Left renal cortex interstitium (tissue), 4 donors: ENCODE measurements at places on chromosomes 2 and 18. TPM values are rescaled to one million over a fixed set of nuclear protein-coding genes. Genes with fewer than 3 reads are reported as not detected.

DNA sequence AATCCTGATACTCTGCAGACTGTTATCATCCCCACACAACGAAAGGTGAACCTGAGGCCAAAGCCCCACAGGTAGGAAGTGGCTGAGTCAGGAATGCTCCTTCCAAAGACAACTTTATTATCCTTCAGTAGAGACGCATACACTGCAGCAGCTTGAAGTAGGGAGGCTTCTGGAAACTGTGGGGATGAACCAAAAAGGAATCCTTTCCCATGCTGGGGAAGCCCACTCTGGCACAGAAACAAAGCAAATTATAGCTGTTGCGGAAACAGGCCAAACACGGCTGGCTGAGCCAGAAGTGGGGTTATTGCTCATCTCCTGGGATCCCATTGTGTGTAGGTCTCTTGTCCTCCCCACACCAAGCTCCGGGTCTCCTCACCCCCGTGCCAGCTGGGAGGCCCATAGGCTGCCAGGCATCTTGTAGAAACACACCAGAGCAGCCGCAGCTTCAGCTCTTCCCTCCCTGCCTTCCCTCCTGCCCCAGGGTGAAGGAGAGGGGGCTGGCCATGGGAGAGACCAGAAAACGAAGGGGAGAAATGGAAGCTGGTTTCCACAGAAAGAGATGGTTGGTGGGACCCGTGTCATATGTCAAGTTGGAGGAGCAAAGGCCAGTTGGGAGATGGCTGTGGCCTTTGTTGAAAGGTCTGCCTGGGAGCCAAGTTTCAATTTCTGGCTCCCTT, 176.9 kb upstream of the NABP1 start:
- no peak for DNase-seq

BOLL gene
- polyA plus RNA-seq = 0.05 TPM

- no peak for DNase-seq
Observed at GRCh38 chr2:4539121-4539520, 835.7 kb downstream of the DCDC2C start.

- DNase-seq = no peak
Observed at GRCh38 chr2:54285451-54285850, 29.4 kb upstream of the TSPYL6 start.

GRCh38 chr2:234033174-234033573, 17.3 kb upstream of the SPP2 start:
- DNase-seq = no peak

SLC11A1 gene
- 0.95 TPM for polyA plus RNA-seq
